ENCODE measurements at places on chromosomes 7 and 10.

DNA sequence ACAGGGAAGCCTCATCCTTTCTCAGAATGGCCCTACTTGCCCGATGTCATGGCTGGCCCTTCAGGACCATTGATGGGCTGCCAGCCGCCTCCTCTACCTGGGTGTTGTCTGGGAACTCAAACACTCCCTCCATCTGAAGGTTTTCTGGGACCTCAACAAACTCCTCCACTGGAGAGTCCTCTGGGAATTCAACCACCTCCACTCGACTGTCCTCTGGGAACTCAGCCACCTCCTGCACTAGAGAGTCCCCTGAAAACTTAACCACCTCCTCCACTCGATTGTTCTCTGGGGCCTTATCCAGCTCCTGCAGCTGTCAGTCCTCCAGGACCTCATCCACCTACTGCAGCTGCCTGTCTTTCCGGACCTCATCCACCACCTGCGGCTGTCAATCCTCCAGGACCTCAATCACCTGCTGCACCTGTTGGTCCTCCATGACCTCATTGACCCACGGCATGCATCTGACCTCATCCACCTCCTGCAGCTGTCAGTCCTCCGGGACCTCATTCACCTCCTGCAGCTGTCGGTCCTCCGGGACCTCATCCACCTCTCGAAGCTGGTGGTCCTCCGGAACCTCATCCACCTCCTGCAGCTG lies 37.1 kb downstream of the MAT1A start:
- no peak for DNase-seq

- no peak for DNase-seq
Observed at GRCh38 chr7:85405016-85405902, 218.4 kb upstream of the SEMA3D start.

- DNase-seq = no peak
Observed at GRCh38 chr7:50088463-50089129, 4.5 kb downstream of the ZPBP start.

- DNase-seq = no peak
Observed at GRCh38 chr7:69878015-69878414, 279.7 kb downstream of the AUTS2 start.

DNA sequence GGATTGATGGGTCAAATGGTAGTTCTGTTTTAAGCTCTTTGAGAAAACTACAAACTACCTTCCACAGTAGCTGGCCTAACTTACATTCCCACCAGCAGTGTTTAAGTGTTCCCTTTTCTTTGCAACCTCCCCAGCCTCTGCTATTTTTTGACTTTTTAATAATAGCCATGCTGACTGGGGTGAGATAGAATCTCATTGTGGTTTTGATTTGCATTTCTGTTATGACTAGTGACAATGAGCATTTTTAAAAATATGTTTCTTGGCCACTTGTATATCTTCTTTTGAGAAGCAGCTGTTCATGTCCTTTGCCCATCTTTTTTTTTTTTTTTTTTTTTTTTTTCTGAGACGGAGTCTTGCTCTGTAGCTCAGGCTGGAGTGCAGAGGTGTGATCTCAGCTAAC lies 155.2 kb upstream of the BMPER start:
- DNase-seq = no peak

- DNase-seq = no peak
Observed at GRCh38 chr10:16909271-16909767, 92.1 kb upstream of the RSU1 start.

GRCh38 chr7:28180364-28181147 lies at the start of gene JAZF1:
Gene JAZF1, minus strand, starts transcription at chr7:28180795.
- DNase-seq = peak; percentile 48

DNA sequence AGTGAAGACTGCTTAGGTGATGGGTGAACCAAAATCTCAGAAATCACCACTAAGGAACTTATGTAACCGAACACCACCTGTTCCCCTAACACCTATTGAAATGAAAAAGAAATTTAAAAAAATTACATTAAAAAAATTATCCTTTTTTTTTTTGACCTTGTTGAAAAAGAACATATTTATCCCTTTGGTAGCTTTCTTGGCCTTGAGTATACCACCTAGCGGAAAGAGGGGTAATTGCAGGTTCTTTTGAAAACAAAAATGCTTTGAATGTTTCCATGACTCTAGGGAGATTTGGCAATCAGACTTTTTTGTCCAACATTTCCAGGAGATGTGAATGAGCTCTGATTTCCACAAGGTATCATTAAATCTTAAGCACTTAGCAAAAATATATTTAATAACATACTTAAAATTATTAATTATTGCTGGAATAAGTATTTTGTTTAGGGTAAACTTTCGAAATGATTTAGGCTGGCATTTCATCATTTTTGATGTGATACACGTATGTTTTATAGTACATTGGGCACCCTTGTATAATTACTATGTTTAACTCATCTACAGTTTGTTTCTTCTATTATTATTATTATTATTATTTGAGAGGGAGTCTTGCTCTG lies 47.0 kb upstream of the ELMO1 start:
- DNase-seq = peak; percentile 56

GRCh38 chr10:78563314-78563713 lies 505.5 kb upstream of the ZMIZ1 start:
- no peak for DNase-seq

DNA sequence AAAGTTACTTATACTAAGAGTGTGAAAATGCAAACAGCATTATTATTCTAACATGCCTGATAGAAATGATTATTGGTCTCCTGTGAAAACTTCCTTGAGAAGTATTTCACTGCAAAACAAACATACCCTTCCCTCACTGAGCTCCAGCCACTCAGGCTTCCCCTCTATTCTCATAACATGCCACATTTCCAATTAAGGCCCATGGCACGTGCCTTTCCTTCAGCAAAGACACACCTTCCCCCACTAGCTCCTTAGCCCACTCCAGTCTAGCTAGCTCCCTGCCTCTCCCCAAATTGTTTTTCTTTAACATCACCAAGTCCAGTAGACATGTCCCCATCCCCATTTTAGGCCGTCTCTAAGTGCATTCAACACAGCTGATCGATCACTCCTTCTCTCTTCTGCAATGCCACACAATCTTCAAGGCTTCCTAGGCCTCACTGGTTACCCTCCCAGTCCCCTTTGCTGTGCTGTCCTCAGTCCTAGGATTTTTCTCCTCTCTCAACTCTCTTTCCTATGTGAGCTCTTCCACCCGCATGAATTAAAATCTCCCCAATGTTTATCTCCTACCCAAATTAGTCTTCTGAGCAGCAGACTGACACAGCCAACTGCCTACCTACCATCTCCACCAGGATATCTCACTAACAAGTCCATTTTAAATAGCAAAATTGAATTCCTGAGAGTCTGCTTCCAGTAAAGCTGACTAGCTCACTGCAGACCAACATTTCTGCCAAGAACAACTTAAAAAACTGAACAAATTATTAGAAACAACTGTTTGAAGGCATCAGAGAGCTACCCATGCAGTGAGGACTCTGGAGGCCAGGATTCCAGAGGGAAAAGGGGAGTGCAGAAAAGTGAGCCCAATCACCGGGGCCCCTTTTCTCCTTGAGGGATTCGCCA lies 11.9 kb downstream of the CYTH3 start:
- no peak for DNase-seq

DNA sequence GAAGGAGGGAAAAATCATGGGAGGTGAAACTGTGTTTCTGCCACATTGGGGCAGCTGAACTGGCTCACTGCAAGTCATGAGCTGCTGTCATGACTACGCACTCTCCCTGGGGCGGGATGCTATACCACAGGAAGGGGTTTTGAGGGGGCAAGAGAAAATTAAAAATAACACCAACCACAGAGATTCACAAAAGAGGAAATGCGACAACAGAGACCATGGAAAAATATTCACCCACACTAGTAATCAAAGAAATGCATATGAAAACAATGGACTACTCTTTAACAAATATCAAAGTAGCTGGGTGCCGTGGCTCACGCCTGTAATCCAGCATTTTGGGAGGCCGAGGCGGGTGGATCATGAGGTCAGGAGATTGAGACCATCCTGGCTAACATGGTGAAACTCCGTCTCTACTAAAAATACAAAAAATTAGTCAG lies 65.2 kb upstream of the TM9SF3 start:
- DNase-seq = peak; percentile 32

DNA sequence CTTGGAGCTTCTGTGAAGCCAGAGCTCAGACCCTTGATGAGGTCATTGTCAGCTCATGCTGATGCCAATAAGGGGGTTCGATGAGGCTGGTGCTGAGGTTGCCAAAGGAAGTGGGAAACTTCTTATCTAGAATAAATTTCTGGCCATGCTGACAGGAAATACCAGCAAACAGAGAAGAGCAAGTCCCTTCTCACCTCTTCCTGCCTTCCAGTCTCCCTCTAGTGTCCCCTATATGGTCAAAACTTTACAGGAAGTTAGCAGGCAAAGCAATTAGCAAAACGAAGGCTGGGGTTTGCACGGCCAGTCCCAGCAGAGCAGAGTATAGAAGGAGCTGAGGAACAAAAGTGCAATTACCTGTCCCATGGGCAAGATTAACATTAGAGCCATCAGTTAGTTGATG lies 15.1 kb upstream of the NEUROG3 start:
- no peak for DNase-seq

DNA sequence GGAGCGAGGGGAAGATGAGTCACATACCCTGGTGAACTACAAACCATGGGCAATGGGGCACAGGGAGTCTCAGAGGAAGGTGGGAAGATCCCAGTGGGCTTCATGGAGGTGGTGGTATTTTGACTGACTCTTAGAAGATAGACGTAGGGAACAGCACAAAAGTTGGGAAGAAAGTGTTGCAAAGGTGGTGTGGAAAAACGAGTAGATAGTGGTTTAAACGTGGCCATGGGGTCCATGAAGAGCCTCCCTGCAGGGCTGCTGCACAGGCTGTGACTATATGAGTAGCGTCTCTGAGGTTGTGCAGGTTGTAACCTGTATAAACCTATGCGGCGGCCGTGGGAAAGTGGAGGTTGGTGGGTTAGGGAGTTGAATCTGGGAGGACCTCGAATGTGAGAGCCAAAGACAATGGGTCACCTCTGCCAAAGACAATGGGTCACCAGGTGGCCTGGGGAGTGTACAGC lies 13.8 kb downstream of the LZTS2 start:
- DNase-seq = no peak

DNA sequence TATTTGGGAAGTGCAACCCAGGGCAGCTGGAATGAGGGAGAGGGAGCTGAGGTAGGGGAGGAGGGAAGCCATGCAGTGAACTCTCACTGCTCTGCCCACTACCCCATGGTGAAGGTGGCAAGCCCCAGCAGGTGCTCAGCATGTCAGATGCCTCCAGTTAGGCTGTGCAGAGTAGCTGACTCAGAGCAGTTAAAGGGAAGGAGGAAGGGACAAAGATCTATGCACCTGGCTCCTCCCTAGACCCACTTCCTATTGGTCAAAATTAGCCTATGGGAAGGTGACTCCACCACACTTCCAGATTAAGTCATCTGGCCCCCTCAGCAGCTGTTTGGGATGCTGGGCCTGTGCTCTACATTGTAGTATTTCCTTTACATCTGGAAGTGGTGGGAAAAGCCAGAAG lies 125.7 kb upstream of the MTPN start:
- no peak for DNase-seq

GRCh38 chr7:106610996-106611886 lies 49.7 kb downstream of the CCDC71L start:
- DNase-seq = no peak

- DNase-seq = no peak
Observed at GRCh38 chr7:158802535-158803366, 26.6 kb downstream of the ESYT2 start.

- no peak for DNase-seq
Observed at GRCh38 chr10:131514454-131514853, 202.9 kb upstream of the TCERG1L start.
